ENCODE measurements at places on chromosomes 2 and 18.

DNA sequence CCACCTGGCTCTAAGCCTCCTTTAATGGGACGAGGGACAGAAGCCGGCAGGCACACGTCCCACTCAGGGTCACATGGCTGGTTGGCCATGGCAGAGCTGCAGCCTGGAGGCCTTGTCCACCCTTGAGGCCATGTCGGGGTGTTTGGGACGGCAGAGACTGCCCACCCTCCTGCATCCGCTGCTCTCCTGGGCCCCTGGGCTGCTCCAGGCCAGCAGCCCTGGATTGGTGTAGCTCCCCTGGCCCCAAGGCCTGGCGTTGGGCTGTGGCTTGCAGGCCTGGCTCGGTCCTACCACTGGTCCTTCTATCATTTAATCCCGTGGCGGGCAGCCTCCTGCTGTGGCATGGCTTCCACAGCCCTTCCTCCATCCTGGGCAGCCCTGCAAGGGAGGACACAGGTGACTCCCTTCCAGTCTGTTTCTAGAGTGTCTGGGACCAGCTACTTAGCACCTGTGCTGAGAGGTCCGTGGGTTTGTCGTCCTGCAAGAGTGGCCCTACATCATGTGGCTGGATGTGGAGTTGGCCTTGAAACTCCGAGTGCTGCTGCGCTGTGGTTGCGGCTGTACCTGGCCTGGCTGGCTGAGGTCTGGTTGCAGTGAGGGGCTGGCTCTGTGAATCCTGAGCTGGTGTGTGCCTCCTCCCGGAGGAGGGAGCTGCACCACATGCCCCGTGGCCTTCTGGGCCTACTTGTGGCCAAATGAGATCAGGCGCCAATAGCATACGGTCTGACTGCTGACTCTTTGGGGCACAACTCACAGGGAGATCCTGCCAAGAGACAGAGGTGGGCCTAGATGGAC is 67.3 kb downstream of the SH3RF3 start:
- no peak for DNase-seq

DNA sequence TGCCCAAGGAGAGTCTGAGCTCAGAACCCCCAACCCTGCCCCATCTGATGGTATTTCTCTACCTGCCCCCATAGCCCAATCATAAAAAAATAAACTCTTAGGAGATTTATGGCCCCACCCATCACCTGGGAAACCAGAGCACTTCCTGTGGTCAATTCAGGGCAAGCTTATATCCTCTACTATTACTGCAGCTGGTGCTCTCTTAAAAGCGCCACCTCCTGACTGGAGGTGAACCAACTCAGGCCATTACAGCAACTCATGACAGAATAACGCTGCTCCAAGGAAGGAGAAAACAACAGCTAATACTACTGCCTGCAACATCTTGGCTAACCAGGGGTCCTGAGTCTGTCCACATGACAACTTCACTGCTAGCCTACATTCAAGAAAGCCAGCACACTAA is 195.7 kb downstream of the MTCL1 start:
- no peak for DNase-seq

- DNase-seq: no peak
These were observed 39.4 kb downstream of the MYT1L start for GRCh38 chr2:2291500-2292260.

DNA sequence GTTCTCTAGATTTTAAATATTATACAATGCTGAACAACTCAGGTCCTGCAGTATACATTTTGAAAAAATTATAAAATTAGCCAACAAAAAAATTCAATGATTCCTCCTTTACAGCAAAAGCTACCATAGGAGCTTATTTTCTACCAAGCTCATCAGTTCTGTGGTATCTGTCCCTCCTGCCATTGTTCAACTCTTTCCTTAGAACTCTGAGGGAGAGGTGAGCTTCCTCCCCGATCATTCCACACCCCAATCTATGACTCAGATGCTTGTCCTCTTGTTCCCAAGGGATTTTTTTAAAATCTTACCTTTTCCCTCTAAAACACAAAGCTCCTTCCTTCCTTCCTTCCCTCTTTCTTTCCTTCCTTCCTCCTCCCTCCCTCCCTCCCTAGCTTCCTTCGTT is 13.5 kb downstream of the DPP4 start:
- DNase-seq: no peak

DNA sequence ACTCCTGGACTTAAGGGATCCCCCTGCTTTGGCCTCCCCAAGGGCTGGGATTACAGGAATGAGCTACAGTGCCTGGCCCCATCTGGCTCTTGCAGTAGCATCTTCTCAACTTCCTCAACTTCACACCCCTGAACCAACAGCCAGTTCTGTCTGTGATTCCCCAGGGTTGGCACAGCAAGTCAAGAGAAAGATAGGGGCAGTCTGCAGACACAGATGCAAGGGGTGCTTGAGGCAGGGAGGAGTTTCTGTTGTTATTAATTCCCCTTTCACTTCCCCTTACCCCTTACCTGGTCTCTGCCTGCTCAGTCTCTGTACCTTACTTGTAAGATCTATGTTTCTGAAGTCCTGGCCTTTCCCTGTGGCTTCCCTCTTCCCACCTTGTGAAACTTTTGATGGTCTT is 54.1 kb upstream of the MEX3C start:
- DNase-seq: no peak

GRCh38 chr2:106098081-106098480 is 96.0 kb downstream of the UXS1 start:
- no peak for DNase-seq

GRCh38 chr2:10157293-10157692 is 34.8 kb downstream of the RRM2 start:
- no peak for DNase-seq

- no peak for DNase-seq
These were observed 65.0 kb downstream of the NYAP2 start for GRCh38 chr2:225464346-225465025.

GRCh38 chr18:39435209-39435608 is 1869.6 kb upstream of the CELF4 start:
- no peak for DNase-seq

DNA sequence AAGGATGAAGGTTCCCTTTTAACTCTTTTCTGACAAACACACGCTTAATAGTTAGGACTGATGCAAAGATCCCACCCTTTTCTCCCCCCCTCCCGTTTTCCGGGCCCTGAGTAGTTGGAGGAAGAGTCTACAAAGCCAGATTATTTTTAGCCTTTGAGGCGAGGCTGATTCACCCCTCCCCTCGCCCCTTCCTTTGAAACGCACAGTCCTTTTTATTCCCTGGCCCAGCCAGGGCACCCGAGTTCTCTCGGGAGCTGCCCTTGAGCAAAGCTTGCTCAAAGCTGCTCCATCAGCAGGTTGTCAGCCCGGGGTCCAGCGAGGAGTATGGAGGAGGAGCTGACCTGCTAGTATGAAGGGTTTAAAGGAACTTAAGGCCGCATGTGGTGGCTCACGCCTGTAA is 47.1 kb upstream of the SPRED2 start:
- DNase-seq: no peak

DNA sequence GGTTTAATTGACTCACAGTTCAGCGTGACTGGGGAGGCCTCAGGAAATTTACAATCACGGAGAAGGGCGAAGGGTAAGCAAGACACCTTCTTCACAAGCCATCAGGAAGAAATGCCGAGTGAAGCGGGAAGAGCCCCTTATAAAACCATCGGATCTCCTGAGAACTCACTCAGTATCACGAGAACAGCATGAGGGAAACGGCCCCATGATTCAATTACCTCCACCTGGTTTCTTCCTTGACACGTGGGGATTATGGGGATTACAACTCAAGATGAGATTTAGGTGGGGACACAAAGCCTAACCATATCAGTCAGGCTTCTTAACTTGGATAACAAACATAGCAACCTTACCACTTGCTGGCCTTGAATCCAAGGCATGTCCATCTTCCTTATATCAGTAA is 289.0 kb upstream of the STON1 start:
- no peak for DNase-seq

DNA sequence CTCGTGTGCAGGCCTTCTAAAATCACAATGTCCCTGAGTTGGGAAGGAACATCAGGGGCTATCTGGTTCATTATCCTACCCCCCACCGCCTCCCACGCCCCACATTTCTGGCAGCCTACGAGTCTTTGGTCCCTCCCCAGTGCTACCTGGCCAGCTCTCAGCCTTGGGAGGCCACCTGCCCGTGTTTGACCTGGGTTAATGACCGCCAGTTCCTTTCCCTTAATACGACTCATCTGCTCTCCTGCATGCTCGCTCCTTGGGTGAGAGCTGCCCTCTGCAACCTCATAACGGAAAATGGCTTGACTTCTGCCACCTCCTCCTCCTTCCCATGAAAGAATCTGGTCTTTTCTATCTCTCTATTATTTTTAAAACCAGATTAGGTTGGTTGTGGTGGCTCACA is 112.5 kb downstream of the NEDD4L start:
- DNase-seq: no peak

GRCh38 chr2:168143813-168144212 is 103.6 kb downstream of the STK39 start:
- DNase-seq: no peak

DNA sequence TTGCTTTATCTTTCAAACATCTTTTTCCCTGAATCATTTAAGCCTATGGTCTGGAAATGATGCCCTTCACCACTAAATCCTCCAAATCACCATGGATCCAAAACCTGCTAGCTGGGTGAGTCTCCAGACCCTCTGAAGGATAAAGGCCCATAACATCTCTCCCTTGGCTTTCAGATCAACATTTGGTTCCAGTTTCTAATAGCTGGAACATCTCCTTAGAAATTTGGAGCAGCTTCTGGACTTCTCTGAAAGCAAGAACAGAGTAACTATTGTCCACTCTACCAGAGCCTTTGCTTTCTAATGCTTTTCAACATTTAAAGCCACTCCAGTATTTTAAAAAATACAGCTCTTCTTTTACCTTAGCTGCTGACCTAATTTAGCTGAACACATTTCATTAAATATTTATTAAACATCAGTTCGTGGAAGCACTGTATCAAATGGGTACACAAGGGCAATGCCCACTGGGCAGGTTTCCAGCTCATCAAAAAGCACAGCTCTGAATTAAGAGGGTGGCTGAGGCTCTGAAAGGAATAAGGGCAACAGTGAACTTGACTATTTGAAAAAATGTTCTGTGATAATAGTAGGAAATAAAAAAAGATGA is 75.3 kb downstream of the GALNT3 start:
- DNase-seq: no peak

DNA sequence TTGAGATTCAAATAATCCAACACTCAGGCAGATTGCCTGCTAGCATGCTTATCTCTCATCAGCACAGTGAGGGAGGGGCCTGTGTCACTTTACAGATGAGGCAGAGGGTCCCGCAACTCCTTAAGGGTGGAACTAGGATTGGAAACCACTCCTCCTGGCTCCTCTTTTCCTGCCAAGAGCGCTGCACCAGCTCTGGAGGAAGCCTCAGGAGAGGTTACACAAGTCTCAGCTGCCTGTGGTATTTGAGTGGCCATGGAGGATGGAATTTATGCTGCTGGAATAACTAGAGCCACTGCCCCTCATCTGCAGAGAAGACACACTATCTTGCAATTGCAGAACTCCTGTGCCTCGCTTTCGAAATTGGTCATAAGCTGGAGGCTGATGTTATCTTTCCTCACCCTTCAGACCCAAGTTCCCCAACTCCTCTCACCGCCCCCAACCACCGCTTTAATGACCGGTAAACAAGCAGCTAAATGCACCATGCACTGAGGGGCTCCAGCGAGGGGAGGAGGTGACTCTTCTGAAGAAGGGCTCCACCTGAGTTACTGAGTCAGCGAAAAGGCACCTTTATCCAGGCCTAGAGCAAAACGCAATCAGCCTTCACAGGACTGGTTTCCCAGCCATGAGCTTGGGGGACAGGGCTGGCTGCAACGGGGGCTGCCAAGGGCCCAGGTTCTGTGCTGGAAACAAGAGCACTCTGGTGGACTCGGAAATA is 245.8 kb downstream of the SOX11 start:
- no peak for DNase-seq

DNA sequence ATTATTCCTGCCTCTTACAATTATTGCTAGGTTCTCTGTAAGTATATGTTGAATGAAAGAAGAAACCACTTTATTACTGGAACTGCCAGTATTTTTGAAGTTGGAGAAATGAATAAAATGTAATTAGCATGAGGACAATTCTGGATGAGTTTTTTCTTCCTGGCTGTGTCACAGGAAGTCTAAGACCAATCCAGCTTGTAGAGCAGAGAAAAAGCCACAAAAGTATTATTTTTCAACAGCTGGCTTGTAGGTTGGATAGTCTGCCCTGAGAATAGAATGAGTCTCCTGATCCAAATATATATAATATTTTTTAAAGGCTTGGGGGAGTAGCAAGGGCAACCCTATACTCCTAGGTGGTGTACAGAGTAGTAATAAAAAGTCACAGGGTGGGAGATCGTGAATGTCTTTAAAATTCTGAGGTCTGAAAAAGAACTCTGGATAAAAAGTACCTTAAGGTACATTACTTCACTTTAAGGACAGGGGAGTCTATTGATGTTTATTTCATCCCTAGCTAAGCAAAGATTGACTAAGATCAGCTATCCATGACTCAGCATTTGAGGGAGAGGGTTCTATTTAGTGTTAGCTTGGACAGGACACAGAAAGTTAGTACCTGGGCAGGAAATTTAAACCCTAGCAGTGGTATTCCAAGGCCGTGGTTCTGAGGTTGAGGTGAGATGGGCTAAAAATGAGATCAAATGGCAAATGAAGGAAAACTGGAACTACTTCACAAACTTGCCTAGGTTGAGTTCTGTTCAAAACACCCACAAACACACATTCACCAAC is 31.7 kb downstream of the SLC40A1 start:
- no peak for DNase-seq

DNA sequence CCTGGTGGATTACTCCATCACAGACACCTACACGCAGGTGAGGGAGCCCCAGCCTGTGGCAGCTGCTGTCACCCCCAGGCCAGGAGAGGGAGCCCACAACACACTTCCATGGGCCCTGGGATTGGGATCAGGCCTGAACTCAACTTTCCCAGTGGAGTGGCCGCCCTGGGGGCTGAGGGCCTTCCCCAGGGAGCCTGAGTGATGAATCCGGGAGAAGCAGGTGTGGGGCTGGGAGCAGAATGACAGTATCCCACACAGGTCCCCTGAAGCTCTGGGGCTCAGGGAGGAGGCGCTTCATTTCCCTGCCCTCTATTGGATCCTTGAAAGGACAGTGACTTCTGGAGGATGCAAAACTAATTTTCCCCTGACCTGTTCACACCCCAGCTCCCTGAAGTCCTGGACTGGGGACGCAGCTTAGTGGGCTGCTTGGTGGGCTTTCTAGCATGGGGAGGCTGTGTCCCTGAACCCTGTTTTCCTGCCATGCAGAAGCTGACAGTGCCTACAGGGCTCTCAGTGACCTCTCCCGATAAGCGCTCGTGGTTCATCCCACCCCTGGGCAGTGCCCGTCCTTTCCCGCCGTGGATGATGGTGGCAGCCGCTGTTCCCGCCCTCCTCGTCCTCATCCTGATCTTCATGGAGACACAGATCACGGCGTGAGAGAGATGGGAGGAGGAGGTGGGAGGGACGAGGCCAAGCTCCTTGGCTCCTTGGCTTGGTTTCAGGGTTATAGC is 11.0 kb downstream of the SLC4A3 start:
- DNase-seq: no peak

All from stimulated activated CD8-positive, alpha-beta memory T cell treated with anti-CD3 and anti-CD28 coated beads, Interleukin-12 subunit alpha, Interleukin-12 subunit beta, amount 100 ng/mL, for 1 hour (primary cell).